Left ventricle myocardium inferior (tissue), 1 donor: ENCODE measurements at places on chromosomes 6 and 20.

DNA sequence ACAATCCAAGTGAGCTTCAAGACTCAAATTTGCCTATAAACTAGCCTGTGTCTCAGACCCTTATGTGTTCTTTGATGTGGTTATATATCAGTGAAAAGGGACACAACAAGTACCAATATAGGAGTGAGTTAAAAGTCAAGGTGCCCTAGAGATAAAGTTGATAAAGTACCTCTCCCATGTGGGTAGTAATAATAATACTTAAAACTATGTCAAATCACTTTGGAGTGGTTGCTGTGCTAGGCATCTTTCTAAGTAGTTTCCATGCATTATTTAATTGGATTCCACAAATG, 100.4 kb downstream of the BMP5 start:
- no peak for DNase-seq

DNA sequence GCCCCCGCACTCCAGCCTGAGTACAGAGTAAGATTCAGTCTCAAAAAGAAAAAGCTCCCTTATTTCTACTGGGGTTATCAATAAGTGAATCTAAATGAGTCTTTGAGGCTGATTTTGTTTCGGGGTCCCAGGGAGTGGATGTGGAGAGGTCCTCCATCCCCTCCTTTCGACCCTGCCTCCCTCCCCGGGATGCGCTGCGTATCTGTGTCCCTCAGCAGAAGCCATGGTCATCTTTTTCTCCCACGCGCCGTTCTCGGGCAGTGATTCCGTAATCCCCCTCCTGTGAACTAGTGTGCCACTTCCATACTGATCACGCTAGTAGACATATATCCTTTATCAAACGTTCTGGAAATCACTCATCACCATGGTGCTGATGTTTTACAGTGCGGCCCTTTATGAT, 152.9 kb downstream of the CDH4 start:
- DNase-seq: no peak

GRCh38 chr20:47887064-47887463, 101.8 kb upstream of the SULF2 start:
- no peak for DNase-seq

GRCh38 chr6:37306624-37307222, 47.1 kb upstream of the RNF8 start:
- no peak for DNase-seq

DNA sequence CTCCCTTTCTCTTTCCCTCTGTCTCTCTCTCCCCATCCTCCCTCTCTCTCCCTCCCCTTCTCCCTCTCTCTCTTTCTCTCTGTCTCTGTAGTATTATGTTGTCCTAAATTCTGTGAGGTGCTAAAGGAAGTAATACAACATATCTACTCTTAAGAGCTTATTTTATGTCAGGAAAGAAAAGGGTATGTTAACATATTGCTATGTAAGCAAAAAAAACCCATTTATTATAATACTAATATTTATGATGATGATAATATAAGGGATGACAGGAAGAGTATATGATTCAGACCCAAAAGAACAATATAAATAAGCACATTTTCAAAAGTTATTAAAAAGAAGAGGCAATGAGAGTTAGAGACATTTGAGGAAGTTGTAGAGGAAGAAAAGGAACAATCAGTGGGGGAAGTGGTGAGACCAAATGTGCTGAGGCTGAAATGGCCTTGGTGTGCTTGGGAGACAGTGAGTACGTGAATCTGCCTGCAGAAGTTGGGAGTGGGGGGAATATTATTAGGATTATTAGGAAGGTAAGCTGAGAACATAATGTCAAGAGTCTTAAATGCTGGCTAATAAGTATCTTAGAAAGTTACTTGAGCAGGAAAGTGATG, 303.6 kb upstream of the FERMT1 start:
- DNase-seq: no peak
